ENCODE measurements at places on chromosomes 7 and 10.

GRCh38 chr10:71383972-71384687 is 12.6 kb upstream of the CDH23 start:
- no peak overlapping the region for H3K27ac ChIP-seq
- H3K27me3 ChIP-seq: no peaks in the 10 kb centered on the region
- H3K4me3 ChIP-seq: no peak overlapping the region
- H3K4me1 ChIP-seq: no peaks in the 10 kb centered on the region
- no peaks in the 10 kb centered on the region for H3K36me3 ChIP-seq
- peak; percentile 85 for DNase-seq

DNA sequence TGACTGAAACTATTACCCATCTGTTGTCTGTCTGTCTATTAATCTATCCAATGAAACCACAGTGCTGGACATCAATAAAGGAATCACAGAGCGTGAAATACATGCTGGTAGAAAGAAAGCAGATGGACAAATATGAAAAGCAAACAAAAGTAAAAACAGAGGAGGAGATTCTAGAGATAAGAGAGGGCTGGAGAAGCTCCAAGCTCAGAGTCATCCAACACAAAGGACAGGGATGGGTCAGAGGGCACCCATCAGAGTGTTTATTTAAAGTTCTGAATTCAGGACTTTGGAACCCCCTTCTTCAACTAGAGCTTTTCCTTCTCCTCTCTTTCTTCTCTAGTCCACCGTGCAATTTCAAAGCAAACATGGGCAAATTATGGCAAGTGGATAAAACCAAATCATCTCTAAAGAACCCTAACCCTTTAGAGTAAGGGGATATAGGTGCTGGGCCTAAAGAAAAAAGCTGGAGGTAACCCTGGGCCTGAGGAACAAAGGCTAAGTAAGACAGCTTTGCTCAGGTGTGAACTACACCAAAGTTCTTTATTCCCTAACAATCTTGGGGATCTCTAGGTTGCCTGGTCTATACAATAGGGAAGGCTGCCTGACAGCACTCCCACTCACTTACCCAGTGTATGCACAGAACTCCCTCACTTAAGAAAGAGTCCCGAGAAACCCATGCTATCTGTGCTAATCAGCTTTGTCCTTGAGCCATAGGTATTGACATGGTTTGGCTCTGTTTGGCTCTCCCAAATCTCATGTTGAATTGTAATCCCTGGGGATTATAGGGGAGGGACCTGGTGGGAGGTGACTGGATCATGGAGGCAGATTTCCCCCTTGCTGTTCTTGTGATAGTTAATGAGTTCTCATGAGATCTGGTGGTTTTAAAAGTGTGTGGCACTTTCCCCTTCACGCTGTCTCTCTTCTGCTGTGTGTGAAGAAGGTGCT is 97.0 kb downstream of the BAMBI start:
- no peak overlapping the region for H3K27ac ChIP-seq
- no peaks in the 10 kb centered on the region for H3K36me3 ChIP-seq
- no peaks in the 10 kb centered on the region for H3K4me1 ChIP-seq
- H3K4me3 ChIP-seq: no peak overlapping the region
- H3K27me3 ChIP-seq: peaks cover 9% of the 10 kb centered on the region

DNA sequence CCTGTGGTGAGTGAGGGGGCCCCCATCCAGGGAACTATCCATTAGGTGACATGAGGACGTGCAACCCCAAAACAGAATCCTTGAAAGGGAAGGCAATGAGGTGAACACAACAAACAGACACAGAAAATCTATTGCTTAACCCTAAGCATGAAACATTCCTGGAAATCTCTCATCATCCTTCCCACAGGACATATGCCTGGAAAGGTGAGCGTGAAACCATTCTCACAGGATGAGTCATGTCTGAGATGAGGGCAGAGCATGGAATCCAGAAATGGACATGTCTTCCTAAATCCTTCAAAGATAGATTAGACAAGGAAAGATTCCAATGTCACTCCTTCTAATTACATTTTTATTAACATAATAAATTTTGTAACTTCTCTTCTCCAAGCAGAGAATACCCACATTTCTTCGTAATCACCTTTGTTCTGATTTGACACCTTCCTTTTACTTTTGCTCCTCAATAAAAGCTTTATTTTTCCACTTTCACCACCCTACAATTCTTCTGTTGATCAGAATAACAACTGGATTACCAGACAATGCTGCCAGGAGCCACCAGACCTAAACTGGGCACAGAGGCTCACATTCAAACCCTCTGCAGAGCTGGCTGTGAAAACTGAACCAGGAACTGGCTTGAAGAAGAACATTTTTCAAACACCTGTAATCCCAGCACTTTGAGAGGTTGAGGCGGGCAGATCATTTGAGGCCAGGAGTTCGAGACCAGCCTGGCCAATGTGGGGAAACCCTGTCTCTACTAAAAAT is 67.2 kb downstream of the COBL start:
- no peaks in the 10 kb centered on the region for H3K4me1 ChIP-seq
- no peaks in the 10 kb centered on the region for H3K36me3 ChIP-seq
- DNase-seq: no peak
- no peak overlapping the region for H3K4me3 ChIP-seq

DNA sequence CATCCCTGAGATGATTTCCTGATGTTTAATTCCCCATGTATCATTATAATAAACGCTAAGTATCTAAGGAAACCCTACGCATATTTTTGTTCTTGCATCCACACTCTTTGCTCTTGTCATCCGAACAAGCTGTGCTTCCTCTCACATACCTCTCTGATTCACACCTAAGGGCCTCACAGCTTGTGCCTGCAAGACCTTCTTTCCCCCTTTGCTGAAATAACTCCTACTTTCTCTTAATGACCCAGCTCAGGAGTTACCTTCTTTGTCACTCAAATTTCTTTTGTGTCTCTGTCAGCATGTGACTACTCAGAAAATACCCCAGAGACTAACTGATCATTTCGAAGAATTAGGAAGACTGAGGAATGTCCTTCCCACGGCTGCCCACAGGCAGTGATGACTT is 209.3 kb upstream of the IMMP2L start:
- H3K27ac ChIP-seq: no peak overlapping the region
- H3K4me1 ChIP-seq: no peaks in the 10 kb centered on the region
- peaks cover 2% of the 10 kb centered on the region for H3K27me3 ChIP-seq
- no peak overlapping the region for H3K4me3 ChIP-seq

DNA sequence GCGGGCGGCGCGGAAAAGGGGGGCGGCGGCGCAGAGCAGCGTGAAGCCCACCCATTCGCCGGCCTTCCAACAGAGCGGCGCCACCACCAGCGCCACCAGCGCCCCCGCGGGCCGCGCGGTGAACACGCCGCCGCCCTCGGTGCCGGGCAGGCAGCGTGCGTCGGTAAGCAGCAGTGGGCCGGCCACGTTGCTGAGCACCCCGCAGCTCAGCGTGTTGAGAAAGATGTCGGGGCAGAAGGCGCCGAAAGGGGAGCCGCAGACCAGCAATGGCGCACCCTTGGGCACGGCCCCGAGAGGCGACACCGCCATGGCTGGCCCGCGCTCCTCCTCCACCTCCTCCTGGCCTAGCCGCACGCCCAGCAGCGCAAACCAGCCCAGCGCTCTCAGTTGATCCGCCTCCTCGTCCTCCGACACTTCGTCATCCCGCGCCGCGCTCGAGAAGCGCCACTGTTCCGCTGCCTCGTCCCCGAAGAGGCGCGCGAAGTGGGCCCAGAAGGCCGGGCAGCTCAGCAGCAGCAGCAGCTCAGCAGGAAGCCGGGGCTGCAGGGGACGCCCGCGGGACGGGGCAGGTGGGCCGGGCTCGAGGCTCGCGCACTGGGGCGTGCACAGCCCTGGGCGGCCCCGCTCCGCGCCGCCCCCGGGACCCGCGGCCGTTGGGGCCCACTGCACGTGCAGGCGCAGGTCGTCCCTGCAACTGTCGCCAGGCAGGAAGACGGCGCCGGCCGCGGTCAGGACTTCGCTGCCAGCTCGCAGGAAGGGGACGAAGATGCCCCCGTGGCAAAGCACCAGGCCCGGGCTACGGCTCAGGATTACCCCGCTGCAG is 623 bp downstream of the TYSND1 start:
- peaks cover 18% of the 10 kb centered on the region for H3K36me3 ChIP-seq
- peaks cover 2% of the 10 kb centered on the region for H3K27me3 ChIP-seq
- peak overlapping the region; percentile 86 for H3K4me3 ChIP-seq
- H3K27ac ChIP-seq: peak overlapping the region; percentile 92
- peak; percentile 72 for DNase-seq

DNA sequence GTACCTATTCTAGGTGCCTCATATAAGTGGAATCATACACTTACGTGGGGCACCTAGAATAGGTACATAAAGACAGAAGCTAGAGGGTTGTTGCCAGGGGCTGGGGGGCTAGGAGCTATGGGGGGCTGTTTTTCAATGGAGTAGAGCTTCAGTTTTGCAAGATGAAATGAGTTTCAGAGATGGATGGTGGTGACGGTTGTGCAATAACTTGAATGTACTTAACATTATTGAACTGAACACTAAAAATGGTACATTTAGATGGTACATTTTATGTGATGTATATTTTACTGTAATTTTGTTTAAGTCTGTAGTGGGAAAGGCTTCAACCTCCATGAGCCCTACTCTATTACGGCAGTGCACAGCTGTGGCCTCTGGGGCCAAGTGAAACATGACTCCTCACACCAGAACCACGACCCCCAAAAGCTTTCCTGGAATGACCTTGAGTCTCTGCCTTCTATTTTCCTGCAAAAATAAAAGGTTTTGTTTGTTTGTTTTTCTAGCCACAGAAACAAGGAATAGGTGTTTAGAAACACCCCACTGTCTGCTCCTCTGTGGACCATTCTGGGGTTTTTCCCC is 147.3 kb upstream of the PLXNA4 start:
- no peak overlapping the region for H3K27ac ChIP-seq
- H3K4me3 ChIP-seq: no peak overlapping the region
- no peaks in the 10 kb centered on the region for H3K36me3 ChIP-seq
- no peak for DNase-seq
- H3K4me1 ChIP-seq: no peaks in the 10 kb centered on the region

DNA sequence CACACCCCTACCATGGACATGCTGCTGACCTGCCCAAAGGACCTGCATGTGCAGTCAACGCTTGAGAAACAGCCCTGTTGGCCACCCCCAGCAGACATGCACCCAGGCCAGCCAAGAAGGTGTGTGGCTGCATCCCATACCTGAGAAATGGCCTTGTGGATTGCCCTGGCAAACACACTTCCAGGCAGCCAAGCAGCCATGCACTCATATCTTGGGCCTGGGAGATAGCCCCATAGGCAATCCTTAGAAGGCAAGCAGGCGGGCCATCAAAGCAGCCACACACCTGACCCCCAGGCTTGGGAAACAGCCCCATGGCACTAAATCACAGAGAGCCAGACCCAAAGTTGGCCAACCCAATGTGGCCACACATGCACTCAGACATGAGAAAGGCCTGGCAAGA is 4.9 kb upstream of the AKR1B1 start:
- no peak overlapping the region for H3K4me3 ChIP-seq
- no peak overlapping the region for H3K27ac ChIP-seq
- no peak for DNase-seq
- H3K27me3 ChIP-seq: no peaks in the 10 kb centered on the region
- peaks cover 3% of the 10 kb centered on the region for H3K36me3 ChIP-seq

DNA sequence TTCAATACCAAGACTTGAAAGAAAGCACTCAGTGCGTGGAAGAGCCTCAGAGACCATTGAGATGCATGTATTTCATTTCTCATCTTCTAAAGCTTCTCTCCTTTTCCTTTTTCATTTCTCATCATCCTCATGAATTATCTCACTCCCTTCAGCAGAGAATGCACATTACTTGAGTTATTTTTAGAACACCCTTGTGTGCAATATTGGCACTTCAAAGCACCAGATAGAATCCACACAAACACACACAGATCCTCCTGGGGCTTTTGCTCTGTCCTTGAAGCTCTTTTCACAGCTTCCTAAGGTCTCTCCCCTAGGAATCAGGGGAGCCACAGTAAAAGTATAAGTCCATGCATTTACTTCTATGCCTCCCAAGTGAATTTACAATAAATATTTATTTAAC is 18.3 kb downstream of the DGKI start:
- peaks cover 5% of the 10 kb centered on the region for H3K36me3 ChIP-seq
- H3K4me1 ChIP-seq: no peaks in the 10 kb centered on the region
- no peak overlapping the region for H3K27ac ChIP-seq
- H3K4me3 ChIP-seq: no peak overlapping the region
- H3K27me3 ChIP-seq: peaks cover 17% of the 10 kb centered on the region

GRCh38 chr7:70354409-70355169 is 756.3 kb downstream of the AUTS2 start:
- no peak for DNase-seq
- no peaks in the 10 kb centered on the region for H3K27me3 ChIP-seq
- no peak overlapping the region for H3K27ac ChIP-seq

DNA sequence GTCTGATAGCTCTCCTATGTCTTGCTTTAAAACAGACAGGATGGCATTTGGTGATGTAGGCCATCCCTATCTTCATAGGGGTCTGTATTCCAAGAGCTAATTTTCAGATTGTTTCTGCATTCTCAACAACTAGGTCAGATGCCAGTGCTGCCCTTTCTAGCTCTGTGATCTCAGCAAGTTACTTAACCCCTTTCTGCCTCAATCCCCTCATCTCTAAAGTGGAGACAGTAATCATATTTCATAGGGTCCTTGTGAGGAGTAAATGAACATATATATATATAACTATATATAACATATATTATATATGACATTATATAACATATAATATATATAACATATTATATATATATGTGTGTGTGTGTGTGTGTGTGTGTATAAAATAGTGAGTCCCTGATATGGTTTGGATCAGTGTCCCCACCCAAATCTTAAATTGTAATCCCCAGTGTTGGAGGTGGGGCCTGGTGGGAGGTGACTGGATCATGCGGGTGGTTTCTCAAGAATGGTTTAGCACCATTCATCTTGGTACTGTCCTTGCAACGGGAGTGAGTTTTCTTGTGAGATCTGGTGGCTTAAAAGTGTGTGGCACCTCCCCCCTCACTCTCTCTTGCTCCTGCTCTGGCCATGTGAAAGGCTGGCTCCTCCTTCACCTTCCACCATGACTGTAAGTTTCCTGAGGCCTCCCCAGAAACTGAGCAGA is 45.2 kb downstream of the HIPK2 start:
- no peaks in the 10 kb centered on the region for H3K27me3 ChIP-seq
- no peak for DNase-seq
- H3K4me1 ChIP-seq: peaks cover 42% of the 10 kb centered on the region
- H3K36me3 ChIP-seq: peaks cover 13% of the 10 kb centered on the region
- no peak overlapping the region for H3K27ac ChIP-seq
